Fibroblast of the aortic adventitia (primary cell): ENCODE measurements at places on chromosomes 2 and 18. TPM values are rescaled to one million over a fixed set of nuclear protein-coding genes. Genes with fewer than 3 reads are reported as not detected.

GPR45 gene
- total RNA-seq: not detected in 2 replicates

DCDC2C gene
- total RNA-seq: not detected in 2 replicates

- no peak for DNase-seq
These were observed 32.4 kb downstream of the GULP1 start for GRCh38 chr2:188324067-188324466.

DNA sequence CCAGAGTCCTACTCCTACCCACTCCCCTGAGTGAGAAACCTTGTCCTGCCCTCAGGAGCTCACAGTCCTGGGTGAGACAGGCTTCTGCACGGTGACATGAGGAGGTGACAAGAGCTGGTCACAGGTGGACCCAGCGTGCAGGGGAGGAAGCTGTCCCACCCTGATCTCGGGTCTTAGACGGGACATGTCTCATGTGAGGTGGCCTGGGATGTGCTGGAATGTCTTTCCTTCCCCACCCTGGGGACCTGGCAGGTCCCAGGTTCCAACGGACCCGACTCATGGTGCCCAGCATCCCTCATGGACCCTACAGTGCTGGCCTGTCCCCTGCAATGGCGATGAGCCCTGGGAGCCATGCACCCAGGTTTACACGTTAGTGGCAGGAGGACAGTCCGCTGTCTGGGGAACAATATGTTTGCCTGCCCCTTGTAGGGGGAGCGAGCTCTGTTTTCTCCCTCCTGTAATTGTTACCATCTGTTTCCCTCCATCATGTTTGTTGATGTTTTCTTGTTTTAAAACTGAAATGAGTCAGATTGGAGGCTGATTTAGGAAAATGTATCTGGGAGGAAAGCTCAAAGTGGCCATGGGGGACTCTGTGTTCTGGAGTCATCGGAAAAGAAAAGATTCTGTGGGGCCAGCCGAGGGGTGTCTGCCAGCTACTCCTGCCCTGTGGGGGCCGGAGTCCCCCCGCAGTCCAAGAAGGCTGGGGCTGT lies 238.1 kb downstream of the KLHL29 start:
- no peak for DNase-seq

GRCh38 chr2:134250840-134251461 lies 2.9 kb upstream of the MGAT5 start:
- DNase-seq: no peak

DNA sequence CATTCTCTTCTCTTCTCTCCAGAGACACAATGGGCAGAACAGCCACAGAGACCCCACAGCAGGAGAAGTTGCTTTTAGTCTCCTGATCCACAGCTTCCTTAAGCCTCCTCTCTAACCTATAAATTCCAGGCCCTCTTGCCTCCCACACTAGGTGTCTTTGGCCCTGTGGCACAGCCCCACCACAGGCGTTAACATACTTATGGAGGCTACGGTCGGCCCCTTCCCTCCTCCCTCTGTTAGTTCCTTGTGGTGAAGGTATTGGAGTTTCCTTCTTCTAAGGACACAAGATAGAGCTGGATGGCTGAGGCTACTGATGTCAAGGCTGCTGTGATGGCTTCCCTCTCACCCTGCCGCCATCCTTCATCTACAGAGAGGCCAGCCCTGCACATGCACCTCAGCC lies 123.5 kb upstream of the ACAA2 start:
- no peak for DNase-seq

DNA sequence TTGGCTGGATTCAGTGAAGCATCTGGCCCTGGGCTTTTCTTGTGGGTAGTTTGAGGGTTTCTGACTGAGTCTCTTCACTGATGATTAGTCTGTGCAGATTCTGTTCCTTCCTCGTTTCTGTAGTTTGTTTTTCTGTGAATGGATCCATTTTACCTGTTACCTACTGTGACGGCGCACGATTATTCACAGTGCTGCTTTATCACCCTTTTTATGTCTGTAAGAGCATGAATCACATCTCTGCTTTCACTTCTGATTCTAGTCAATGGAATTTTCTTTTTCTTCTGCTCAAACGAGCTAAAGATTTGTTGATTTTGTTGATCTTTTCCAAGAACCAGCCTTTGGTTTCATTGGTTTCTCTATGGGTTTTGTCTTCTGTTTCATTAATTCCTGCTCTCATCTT lies 60.8 kb downstream of the SLC66A2 start:
- DNase-seq: no peak
